IMR-90 (cell line): ENCODE measurements at places on chromosomes 3 and 15. TPM values are rescaled to one million over a fixed set of nuclear protein-coding genes. Genes with fewer than 3 reads are reported as not detected.
A peak's percentile ranks its signal among the peaks of the same experiment; 100 is the strongest.

GRCh38 chr3:127751782-127752181 is 70.5 kb downstream of the MGLL start:
- DNase-seq, result no peak

- no peak for DNase-seq
Measured at GRCh38 chr3:3745693-3746092, 53.5 kb upstream of the LRRN1 start.

DNA sequence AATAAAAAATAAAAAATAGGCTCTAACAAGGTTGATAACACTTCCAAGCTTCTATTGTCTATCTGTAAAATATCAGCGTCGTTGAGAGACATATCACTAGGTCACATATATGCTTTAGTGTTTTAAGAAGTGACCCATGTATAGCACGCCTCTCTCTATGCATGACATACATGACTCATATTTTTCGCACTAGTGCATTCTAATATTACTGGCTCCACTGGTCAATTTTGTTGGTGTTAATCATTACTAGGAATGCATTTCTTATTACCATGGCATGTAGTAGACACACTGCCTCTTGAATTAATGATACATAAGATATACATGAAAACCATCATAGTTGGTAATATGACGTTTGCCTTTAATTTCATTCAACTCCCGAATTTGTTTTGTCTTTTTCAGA is 203.1 kb downstream of the CHL1 start:
- DNase-seq, result no peak

- no peak for DNase-seq
Measured at GRCh38 chr3:133455960-133456359, 56.1 kb downstream of the BFSP2 start.

- no peak for DNase-seq
Measured at GRCh38 chr3:169328471-169328870, 335.0 kb downstream of the MECOM start.

- DNase-seq, result no peak
Measured at GRCh38 chr3:8453153-8453552, 48.5 kb upstream of the LMCD1 start.

- peak; percentile 15 for DNase-seq
Measured at GRCh38 chr15:95609096-95609495, 721.4 kb upstream of the NR2F2 start.

DNA sequence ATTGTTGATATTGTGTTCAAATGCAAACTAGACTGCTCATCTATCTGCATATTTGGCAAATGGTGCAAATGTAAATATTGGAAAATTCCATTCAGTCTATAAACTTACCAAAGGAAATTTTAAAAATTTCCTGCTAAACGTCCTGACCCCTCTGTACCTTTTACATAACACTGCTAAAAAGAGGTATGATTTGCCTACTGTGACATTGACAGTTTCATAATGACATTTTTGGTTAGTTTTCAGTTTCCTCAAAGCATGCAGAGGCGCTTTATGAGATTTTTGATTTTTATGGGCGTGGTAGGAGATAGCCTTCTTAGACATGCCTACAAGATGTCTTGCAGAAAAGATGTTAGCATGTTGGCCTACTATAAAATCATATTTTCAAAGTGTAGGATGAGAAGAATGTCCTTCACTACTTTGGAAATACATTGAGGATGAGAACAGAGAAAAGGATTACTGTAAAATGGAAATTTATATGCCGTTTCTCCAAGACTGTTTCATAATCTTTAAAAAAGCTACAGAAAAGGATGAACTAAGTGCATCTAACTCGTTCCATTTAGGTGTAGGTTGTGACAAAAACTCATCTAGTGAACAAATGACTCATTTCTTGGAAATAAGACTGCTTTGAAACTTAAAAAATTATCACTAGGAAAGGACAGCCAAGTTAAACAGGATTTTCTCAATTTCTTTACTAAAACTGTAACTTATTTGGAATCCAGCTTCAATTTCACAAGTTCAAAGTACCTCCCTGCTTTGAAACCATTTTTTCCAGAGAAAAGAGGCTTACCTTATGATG is 14.5 kb upstream of the ISLR start:
- DNase-seq, result no peak

DNA sequence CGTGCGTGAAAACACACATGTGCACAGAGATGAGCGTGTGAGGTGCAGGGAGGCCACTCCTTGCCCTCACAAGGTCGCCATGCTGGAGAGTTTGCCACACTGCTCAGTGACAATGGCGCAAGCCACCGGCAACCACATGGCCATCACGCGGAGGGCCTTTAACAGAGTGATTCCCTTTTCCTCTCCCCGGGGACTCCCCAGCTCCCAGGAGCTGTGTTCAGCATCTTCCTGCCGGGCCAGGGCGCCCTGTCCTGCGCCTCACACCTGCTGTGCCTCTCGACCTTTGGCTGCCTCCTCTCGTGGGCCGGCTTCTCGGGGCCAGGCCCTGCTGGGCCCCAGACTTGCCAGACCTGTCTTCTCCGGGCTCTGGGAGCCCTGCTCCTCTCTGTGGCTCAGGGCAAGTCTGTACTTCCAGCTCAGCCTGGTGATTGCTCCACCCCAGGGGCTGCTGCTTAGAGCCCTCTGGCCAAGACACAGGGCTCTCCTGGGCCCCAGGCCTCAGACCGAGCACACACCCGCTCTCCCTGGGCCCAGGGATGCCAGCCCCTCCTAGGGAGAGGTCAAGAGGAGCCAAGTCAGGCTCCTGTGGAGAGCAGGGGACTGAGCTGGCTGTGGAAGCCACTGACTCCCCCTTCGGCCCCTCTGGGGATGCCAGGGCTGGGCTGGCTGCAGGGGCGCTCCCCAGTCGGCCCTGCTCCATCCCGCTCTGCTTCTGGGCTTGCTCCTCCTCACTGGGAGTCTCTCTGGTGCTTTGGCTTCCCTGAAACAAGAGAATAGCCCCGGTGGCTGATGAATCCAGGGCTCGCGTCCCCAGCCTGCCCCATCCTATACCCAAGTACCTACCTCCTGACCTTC is 5.6 kb downstream of the CCDC9B start:
- no peak for DNase-seq

DNA sequence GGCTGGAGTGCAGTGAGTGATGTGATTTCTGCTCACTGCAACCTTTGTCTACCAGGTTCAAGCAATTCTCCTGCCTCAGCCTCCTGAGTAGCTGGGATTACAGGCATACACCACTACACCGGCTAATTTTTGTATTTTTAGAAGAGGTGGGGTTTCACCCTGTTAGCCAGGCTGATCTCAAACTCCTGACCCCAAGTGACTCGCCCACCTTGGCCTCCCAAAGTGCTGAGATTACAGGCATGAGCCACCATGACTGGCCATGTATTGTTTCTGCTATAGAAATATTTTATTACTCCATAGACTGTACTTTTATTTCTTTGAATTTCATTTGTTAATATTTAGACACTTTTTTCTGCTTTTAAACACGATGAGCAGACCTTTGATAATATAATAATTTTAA is 60.4 kb downstream of the GTF2E1 start:
- no peak for DNase-seq

DNA sequence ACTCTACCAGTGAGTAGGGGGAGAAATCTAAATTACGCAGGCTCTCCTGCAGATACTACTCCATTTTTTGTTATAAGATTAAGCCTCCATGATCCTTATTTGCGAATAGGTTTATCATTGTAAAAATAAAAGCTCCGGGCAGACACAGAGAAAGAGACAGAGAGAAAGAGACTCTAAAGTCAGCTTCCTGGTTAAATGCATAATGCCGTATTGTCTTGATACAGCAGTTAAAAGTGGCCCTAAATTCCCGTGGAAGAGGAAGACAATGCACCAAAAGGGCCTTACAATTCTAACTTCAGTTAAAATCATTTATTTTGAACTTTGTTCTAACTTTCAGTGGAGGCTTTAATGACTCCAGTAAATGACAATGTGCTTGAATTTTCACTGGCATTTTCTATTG is 98.3 kb downstream of the SLC9A9 start:
- DNase-seq, result no peak

- DNase-seq, result peak; percentile 95
Measured at GRCh38 chr15:32683906-32684584, 33.8 kb upstream of the GREM1 start.

DNA sequence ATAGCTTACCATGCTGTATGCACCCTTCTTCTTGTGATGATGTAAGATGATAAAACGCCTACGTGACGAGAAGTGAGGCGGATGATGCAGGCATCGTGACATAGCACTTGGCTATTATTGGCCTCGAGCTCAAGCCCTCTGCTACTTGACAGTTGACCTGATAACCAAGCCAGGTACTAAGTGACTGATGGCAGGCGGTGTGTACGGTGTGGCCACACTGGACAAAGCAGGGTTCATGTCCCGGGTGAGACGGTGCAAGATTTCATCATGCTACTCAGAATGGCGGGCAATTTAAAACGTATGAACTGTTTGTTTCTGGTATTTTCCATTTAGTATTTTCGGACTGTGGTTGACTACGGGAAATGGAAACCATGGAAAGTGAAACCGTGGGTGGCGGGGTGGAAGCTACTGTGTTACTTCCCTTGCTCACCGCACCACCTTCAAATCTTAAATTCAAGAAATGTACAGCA is 57.7 kb downstream of the SLC12A8 start:
- DNase-seq, result no peak

DNA sequence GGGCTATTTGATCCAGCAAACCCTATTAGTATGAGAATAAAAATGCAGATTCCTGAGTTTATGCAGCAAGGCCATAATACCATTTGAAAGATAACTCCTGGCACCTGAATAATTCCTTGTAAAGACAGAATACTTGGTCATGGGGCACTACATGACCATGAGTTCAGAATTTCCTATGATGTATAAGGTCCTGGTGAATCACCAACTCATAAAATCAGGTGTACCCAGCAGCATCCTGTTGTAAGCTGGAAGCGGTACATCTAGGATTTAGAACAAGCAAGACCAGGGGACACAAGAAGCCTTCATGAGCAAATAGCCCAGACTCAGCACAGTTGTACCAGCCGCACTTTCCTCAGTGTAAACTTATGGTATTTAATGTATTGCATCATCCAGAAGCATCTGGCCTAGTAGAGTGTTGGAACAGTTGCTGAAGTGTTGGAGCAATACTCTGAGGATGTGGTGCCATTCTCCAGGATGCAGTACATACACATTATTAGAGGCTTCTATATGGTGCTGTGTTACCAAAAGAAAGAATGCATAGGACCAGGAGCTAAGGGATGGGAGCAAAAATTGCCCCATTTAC is 233.4 kb downstream of the SQOR start:
- DNase-seq, result no peak

DNA sequence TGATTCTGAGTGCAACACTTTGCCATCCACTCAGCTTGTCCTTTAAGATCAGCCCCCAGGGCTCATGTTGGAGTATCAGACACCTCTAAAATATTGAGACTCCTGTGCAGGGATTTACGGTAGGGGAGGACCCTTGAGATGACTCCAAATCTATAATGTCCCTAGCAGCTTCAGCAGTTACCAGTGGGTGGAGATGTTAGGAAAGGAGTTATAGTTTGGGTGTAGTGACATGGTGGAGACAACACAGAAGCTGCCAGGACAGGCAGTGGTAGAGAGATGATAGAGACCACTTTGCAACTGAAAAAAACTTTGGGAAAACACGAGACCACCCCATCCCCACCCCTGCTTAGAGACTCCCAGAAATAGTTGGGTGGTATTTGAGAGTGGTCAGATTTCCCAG is 43.3 kb upstream of the GSK3B start:
- DNase-seq, result no peak

DNA sequence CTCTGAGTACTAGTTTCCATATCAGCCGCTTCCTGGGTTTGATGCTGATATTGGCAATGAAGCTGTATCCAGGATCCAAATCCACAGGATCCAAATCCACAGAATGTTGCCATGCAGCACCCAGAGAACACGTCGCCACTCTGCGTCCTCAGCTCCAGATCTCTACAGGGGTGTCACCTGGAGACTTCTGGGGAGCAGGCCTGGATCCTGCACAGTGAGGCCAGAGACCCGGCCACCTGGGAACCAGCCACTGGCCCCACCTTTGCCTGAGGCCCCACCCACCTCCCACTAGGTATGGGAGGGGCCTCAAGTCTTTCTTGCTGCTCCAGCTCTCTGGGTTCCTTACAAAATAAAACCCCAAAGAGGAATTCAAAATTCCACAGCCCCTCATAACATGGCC is 123.9 kb downstream of the LRRK1 start:
- no peak for DNase-seq

GPR87 gene
- total RNA-seq, result 0.28 and 0.36 TPM in 2 replicates

CYP8B1 gene
- not detected in 2 replicates for total RNA-seq

GRCh38 chr3:40382617-40382979 is 4.4 kb upstream of the ENTPD3 start:
- DNase-seq, result no peak

TNFSF10 gene
- total RNA-seq, result 1.1 and 1.3 TPM in 2 replicates

DNA sequence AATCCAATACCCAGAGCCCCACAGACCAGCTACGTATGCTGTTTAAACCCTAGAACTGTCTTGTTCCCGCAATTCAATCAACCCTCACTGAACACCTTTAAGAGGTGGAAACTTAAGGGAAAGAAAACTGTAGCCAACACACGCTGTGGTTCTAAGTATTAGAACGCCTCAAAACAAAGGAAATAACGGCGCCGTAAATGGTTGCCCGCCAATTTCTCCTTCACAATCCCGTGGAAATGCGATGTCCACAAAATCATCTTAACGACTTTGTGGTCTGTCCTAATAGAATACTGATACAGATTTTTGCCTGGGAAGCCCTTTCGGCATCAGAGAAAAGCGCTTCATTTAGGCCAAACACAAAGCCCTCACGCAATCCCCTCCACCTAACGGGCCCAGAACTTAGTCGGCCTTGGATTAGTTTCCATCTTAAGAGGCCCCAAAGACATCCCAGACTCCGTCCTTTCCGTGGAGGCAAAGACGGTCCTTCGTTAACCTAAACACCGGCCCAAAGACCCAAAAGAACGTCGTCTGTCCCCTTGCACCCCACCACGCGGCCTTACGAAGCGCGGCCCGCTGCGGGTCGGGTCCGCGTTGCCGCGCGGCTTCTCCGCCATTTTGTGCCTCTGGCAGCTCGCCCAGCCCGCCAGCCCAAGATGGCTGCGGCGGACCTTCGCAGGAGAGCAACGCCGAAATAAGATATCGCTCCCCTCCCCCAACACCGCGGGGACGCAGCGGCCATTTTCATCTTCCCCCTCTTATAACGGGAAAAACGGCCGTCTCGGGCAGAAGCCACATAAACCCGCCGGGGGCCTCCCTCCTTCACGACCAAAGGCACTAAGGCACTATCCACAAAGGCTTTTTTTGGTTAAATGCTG is 763 bp downstream of the TRA2B start:
- DNase-seq, result peak; percentile 83

RHCG gene
- not detected in 2 replicates for total RNA-seq

ZNF385D gene
- 0.18 and 0.28 TPM in 2 replicates for total RNA-seq

DNA sequence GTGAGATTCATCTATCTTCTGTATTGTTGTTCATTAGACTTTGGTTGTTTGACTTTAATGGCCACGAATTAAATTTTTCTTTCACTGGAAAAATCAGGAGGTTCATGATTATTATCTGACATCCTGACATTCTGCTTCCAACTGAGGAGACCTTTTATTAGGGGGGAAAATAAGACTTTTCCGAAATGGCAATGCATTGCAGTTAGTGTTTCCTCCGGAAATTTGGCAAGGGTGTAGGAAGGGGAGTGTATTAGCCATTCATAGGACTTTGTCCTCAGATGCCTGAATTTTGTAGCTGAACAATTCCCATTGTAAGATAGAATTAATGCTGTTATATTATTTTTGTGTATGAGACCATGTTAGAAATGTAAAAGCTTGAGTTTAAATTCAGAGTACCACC is 450.6 kb upstream of the TGFBR2 start:
- no peak for DNase-seq
